ENCODE measurements at places on chromosomes 5 and 9.

DNA sequence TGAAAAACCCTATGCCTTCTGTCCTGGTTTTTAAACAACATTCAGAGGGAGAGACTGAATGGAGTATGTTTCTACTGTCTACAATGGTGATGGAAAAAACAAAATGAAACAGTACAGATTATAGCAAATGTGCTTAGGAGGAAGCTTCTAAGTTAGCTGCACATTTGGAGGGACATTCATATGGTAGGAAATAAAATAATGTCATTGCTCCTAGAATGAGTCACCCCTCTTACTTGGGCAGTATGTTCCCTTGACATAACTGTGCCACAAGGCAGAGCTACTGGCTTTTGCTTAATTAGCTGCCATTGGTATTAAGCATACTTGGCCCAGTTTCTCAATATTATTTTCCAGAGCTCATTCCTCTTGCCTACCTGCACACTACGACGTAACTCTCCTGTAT lies 128.9 kb downstream of the GDNF start:
- DNase-seq, result no peak

DNA sequence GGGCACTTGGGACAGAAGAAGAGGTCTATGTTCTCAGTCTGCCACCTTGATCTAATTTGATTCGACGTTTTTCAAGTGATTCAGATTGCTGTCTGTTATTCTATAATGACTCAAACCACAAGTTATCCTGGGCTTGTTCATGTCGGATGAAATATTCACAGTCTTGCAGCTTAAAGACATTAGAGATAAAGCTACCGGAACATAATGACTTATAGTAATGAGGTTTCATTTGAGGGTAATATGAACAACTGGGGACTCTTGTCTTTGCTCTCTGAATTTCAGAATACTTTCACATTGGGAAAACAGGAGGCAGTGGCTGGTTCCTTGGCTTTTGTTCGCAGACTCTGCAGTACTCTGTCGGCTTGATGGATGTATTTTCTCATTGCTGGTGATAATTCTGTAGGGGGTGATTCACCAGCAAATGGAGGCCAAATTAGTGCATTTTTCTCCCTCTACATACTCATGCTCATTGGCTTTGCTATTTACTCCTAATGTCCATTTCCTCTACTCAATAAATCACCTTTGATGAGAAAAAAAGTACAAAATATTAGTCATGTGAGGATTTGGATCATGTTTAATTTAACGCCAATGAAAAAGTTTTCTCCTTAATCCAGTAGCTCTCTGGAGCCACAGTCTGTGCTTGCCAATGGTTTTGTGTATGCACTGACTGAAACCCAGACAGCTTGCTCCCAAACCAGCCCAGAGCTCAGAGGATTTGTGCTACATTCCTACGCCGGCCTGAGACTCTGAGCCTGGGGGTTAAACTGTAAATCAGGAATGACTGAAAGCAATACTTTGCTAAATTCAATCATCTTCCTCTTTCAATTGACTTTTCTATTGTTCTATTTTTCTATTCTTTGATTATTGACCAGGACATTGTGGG lies 154.7 kb upstream of the ANKH start:
- no peak for DNase-seq

GRCh38 chr9:77092536-77092935 lies 73.1 kb downstream of the FOXB2 start:
- no peak for DNase-seq

DNA sequence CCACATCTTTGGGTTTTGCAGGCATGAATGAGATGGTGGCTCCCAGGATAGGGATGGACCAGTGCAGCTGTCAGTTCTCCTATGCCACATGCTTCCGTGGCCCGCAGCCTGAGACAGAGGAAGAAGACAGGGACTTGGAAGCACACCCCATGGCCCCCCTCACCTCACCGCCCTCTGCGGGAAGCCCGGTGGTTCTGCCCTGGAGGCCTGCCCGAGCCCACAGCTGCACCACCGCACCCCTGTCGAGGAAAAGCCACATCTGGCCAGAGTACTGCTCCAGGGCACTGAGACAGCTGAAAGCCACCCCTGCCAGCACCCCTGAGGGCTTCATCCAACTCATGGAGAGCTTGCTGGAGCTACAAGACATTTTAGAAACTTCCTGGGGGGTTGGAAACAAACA lies 7.6 kb upstream of the TRMT10B start:
- no peak for DNase-seq

GRCh38 chr5:172612771-172613170 lies 28.3 kb upstream of the NEURL1B start:
- DNase-seq, result no peak

- no peak for DNase-seq
Measured at GRCh38 chr9:130810609-130811136, 24.4 kb upstream of the ABL1 start.

- DNase-seq, result no peak
Measured at GRCh38 chr9:111411266-111411665, 72.9 kb downstream of the ECPAS start.
